Activated CD4-positive, alpha-beta T cell treated with anti-CD3 and anti-CD28 coated beads, Interleukin-2, amount 50 U/mL, for 4 hours (primary cell): ENCODE measurements at places on chromosomes 5 and 9.

- no peak for DNase-seq
Measured at GRCh38 chr9:615756-616155, 225.7 kb upstream of the DMRT1 start.

DNA sequence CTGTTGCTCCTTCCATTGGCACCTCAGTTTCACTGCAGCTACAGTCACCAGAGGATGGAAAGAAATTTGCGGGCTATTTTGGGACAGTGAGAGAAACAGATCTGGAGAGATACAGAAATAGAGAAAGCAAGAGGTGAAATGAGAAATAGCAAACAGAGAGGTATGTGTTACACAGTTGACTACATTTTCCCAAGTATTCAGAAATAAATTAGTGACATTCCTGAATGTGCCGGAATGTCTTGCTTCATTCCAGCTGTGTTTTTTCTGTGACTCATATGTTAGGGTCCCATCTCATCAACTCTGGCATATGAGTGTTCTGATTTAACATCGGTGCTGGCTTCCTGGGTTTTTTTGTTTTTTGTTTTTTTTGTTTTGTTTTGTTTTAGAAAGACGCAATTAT is 63.8 kb upstream of the ZNF462 start:
- DNase-seq: no peak

- no peak for DNase-seq
Measured at GRCh38 chr5:12343558-12343957, 439.3 kb upstream of the CTNND2 start.

- DNase-seq: no peak
Measured at GRCh38 chr5:128637031-128637430, 99.0 kb upstream of the FBN2 start.

GRCh38 chr9:83339435-83339834 is 198.8 kb downstream of the FRMD3 start:
- DNase-seq: no peak
